ENCODE measurements at places on chromosomes 12 and 14. TPM values are rescaled to one million over a fixed set of nuclear protein-coding genes. Genes with fewer than 3 reads are reported as not detected.

Gene LBHD2
- polyA plus RNA-seq = not detected

Gene TSPAN8
- polyA plus RNA-seq = 1.8 TPM

Gene CLEC4C
- polyA plus RNA-seq = 0.18 TPM

Gene TMCC3
- polyA plus RNA-seq = 5.6 TPM

Gene KRT6C
- 0.08 TPM for polyA plus RNA-seq

Gene THAP2
- polyA plus RNA-seq = 19.0 TPM

Gene EML5
- 1.3 TPM for polyA plus RNA-seq

Gene STON2
- 13.6 TPM for polyA plus RNA-seq

Gene KCTD10
- polyA plus RNA-seq = 48.4 TPM

Gene CCDC88C
- polyA plus RNA-seq = 21.4 TPM

Gene NTF3
- 4.1 TPM for polyA plus RNA-seq

Gene TAS2R14
- 6.0 TPM for polyA plus RNA-seq

DNA sequence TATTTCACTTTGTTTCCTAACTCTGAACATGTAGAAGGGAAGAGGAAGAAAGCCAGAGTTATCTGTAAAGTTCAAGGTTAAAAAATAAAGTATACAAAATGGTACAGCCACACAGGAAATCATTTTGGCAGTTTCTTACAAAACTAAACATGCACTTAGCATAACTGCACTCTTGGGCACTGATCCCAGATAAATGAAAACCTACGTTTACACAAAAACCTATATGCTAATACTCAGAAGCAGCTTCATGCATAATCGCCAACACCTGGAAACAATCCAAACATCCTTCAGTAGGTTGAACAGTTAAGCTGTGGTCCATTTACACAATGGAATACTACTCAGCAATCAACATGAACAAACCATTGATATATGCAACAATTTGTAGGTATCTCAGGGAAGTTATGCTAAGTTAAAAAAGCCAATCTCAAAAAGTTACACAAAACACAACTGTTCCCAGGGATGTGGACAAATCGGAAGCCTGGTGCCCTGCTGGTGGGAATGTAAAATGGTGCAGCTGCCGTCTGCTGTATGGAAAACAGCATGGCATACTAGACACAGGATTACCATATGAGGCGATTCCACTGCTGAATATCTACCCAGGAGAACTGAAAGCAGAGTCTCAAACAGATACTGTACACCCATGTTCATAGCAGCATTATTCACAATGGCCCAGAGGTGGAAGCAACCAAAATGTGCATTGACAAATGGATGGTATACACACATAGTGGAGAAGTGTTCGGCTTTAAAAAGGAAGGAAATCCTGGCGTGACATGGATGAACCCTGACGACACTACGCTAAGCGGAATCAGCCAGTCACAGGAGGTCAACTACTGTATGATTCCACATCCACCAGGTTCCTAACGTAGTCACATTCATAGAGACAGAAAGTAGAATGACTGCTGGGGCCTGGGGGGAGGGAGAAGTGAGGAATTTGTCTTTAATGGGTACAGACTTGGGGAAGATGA, 37.7 kb downstream of the NRDE2 start:
- DNase-seq = no peak

GRCh38 chr14:74985028-74985310, 17.8 kb upstream of the EIF2B2 start:
- DNase-seq = no peak

- DNase-seq = no peak
Measured at GRCh38 chr12:63078906-63079305, 72.1 kb downstream of the AVPR1A start.

DNA sequence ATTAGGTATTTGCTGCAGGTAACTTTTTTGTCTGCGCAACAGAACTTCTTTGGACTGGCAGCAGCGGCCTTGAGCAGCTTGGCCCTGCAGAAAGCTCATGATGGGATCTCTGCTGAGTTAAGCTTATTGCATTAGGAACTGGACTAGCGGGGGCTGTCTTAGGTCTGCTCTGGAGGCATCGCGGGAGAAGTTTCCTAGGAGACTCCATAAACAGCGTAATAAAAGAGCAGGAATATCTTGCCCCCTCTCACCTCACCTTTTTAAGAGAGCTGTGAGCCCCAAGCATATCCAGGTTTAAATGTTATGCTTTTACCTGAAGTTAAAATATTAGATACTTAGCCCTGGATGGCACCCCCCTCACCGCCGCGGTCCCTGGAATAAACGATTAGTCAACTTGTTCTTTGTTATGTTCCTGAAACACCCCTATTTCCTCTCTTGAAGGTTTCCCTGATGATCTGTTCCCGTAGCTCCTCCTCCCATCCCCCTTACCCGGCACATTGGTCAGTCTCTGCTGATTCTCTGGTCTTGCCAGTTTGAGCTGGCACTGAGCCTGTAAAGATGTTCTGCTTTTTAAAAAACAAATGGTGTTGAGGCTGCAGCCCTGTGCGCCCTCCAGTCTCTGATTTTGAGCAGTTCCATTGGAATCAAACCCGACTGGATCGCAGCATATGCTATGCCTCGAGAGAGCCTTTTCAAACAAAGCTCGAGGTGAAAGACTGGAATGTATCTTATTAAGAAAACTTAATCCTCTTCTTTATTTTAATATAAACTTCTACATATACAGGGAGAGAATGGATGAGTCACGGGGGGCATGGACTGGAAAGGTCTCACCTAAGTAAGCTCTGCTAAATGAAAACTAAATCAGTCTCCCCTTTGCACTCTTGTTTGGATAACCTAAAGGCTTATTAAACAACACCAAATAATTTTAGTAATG, 1.9 kb downstream of the MLXIP start:
- DNase-seq = no peak

DNA sequence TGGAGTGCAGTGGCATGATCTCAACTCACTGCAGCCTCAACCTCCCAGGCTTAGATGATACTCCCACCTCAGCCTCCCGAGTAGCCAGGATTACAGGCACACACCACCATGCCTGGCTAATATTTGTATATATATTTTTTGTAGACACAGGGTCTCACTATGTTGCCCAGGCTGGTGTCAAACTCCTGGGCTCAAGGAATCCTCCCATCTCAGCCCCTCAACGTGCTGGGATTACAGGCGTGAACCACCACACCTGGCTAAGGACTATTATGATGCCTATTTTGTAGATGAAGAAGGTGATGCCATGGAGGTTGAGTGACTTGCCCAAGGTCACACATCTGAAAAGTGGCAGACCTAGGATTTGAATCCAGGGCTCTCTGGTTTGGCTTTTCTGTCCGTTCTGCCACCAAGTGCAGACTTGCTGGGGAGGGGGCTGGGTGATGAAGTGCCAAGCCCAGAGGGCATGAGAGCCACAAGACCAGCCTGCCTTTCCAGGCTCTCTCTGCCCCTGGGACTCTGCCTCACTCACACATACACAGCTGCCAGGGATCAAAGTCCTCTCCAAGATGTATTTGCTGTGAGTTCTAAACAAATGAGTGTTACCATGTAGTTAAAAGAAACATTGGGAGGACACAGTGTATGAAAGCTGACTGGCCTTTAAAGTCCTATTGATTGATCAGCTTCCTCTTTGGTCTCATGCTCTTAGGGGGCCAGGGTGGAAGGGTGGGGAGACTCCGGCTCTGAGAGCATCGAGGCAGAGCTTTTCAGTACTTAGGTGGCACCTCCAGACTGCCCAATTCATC, 21.3 kb upstream of the RBM19 start:
- DNase-seq = peak; percentile 55

DNA sequence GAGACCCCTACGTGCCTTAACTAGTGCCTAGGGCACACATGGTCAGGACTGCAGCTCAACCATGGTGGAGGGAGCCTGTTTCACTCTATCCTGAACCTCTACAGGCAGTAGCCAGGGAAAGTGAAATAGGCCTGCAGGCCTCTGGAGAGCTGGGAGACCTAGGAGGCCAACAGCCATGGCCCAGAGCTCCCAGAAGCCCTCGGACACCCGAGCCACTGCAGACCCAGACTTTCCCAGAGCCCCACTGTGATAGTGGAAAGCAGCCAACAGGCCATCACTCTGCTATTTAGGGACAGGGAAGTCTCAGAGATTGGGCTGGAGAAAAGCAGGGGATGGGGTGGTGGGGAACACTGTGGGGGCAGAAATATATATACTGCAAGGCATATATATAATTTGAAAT, 56.5 kb upstream of the ZFP36L1 start:
- no peak for DNase-seq

DNA sequence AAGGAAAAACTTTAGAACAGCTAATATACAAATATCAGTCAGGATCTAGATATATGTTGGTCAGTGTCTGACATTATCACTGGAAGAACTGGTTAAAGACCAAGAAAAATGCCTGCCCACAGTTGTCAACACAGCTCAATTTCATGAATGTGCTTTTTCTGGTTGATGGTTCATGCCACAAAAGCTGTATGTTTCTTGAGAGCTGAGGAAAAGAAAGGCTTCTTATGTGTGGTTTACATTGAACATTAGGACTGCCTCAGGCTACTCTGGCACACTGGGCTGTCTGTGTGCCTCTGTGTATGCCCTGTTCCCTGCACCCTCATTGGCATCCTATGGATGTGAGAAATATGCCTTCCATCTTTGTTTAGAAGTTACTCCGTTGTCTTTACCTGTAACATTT, 218.8 kb upstream of the RGS6 start:
- DNase-seq = no peak

DNA sequence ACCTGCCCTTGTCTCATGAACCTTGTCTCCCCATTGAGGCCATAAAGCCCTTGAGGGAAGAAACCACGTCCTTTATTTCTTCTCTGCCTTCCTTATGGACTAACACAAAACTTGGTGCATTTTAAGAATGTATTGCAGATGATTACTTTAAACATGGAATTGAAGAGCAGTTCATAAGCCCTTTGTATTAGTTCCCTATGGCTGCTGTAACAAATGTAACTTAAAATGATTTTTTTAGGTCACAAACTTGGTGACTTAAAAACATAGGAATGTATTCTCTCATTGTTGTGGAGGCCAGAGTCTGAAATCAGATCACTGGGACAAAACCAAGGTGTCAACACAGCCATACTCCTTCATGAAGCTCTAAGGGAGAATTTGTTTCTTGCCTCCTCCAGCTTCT, 185.5 kb downstream of the PHLDA1 start:
- DNase-seq = no peak

DNA sequence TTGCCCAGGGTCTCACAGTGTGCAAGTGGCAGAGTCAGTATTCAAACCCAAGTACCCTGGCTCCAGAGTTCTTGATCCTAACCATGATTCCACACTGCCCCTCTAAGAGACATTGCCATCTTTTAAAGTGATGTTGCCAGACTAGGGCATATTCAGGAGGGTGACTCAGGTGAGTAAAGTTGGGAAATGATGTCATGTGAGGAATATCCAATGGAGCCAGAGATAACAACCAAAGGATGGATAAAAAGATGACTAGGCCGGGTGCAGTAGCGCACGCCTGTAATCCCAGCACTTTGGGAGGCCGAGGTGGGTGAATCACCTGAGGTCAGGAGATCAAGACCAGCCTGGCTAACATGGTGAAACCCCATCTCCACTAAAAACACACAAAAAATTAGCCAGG, 85.6 kb downstream of the SMOC1 start:
- DNase-seq = no peak

DNA sequence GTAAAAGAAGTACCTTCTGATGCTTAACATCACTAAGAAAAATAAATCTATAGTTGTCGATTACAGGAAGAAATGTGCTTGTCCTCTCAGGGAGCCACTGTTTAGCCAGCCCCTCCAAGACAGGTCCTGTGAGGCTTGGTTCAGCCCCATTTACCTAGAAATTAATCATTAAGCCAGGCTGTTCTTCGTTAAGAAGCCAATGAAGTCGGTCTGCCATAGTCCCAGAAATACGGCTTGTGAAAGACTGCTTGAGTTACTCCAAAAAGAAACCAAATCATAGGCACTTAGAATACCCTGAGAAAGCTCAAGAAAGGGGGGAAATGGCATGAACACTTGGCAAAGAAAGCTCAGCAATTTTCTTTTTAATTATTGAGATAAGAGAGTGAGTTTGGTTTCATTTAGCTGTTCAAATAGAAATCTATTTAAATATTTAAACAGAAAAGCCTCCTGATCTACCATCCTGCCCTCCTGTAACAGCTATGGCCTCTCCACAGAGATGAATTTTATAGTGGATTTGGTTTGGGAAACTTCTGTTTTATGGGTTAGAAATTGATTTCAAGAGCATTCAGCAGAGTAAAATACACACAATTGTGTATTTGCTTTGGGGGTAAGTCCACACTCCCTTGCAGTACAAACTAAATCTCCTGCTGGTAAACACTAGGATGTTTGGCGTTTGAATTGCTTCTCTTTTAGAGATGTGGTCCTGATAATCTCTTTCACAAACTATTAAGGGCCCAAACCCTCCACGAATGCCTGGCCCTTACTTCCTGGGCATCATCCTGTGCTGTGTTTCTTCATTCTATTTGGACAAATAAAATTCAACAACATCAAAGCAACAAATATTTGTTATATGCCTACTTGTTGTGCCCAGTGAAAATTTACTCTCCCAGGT, 234.4 kb downstream of the SEC23A start:
- DNase-seq = no peak

DNA sequence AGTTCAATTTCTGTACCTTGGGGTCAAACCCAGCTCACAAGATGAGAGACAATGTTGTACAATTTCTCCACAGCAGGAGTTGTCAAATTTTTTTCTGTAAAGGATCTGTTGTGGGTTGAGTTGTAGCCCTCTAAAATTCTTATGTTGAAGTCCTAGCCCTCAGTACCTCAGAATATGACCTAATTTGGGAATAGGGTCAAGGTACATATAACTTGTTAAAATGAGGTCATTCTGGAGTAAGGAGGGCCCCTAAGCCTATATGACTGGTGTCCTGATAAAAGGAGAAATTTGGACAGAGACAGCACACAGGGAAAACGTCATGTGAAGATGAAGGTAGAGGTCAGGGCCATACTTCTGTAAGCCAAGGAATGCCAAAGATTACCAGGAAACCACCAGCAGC, 264.9 kb downstream of the TTC8 start:
- no peak for DNase-seq

- no peak for DNase-seq
Measured at GRCh38 chr12:117119592-117120198, 20.5 kb upstream of the TESC start.
